Common myeloid progenitor, CD34-positive (primary cell): ENCODE measurements at places on chromosomes 16 and 17.

DNA sequence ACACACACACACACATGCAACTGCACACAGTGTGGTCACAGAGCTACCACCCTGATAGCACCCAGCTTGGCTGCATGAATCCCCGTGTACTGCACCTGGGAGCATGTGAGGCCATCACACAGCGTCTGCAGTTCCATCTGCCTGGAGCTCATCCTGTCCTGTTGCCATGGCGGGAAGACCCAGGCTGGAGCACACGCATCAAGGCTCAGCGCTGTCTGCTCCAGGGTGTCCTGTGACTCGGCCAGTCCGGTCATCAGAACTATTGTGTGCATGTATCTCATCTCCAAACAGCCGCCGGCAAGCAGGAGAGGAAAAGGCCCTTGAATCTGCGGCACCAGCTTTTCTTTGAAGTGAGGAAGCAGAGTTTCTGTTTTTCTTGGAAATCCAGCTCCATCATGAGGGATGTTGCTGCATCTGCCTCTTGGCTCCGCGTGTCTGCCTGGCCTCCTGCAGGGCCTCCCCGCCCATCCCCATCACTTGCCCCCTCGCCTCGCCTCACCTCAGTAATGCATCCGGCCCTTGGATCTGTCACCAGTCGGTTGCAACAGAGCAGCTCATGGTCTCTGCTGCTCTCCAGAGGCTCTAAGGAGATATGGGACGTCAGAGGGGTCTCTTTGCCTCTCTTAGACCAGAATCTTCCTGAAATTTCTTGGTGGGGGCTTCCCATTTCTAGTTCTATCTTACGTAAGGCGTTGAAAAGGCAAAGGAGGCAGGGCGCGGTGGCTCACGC, 23.7 kb downstream of the CACNG4 start:
- DNase-seq = no peak

DNA sequence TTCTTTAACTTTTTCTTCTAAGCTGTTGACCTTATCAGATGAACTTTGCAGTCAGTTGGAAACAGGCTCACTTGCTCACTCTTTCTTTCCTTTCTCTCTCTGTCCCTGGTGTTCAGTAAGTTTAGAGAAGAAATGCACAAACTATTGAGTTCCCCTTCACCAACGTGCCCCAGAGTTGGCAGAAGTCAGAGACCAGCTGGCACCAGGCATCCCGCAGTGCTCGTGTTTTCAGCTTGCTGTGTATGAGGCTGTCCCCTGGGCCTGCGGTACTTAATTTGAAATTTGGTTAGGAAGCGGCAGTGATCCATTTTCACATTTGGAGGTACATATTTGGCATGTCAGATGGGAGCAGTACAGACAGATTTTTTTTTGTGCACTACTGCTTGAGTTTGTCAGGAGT, 258.6 kb downstream of the SNX29 start:
- no peak for DNase-seq

DNA sequence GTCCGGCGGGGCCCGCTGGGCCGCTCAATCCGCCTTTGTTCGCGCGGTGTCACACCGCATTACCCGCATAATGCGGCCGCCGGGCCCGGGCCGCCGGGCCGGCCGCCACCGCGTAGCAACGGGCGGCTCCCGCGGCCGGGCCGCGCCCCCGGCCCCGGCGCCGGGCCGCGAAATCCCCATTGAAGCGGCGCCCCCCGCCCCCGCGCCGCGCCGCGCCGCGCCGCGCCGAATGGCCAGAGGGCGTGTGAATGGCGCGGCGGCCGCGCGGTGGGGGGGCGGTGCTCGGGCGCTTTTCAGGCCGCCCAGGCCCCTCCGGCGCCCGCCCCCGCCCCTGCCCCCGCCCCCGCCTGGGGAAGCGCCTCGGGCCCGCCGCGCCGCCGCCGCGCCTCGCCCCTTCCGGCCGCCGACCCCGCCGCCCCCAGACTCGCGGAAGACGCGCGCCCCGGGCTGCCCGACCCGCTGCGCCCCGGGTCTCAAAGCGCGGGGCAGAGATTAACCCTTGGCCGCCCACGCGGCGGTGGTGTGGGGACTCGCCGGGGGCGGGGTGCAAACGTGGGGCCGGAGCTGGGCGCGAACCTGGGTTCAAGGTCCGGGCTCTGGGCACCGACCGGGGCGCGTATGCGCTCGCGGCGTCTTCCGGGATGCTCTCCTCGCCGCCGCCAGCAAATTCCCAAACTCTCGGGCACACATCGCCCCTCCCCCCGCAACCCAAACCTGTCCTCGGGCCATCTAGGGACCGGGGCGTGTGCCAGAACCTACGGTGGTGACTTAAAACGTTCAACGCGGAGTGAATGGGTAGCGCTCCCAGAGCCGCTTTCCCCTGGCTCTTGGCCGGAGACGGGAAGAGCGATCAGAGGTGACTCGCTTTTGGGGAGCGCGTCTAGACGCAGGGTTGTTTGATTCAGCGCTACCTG, 46.7 kb downstream of the WNT3 start:
- DNase-seq = peak; percentile 36

GRCh38 chr17:34222722-34223497, 32.2 kb upstream of the CCL2 start:
- no peak for DNase-seq

DNA sequence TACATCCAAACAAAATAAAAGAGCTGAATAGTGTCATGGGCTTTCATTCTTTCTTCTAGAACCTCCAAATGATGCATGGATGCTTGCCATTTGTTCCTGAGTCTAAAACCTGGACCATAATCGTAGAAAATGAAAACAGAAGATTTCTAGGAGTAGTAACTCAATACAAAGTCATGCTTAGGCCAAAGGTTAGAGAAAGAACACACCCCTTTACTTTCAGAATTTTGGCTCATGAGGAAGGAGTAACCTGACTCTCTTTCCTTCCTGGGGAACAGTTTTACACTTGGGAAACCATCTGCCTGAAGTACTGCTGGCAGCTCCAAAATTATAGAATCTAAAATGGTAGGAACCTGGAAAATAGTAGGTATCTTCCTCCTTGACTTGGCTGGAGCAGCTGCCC, 137.2 kb downstream of the SNX11 start:
- DNase-seq = no peak

DNA sequence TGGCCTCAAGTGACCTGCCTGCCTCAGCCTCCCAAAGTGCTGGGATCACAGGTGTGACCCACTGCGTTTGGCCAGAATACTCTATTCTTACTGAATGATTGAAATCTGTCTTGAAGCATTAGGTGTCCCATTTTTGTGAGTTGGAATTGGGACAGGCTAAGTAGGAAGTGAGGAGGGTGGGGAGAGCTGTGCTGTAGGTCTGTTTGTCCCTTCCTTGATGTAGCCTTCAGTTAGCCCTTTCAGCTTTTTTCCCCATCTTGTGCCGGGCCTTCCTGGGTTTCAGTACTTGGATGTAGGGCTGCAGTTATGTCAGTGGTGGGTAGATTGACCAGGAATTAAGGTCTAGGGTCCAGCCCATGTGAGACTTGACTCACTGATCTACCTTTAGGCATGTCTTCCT, 8.7 kb downstream of the PYCARD start:
- no peak for DNase-seq

DNA sequence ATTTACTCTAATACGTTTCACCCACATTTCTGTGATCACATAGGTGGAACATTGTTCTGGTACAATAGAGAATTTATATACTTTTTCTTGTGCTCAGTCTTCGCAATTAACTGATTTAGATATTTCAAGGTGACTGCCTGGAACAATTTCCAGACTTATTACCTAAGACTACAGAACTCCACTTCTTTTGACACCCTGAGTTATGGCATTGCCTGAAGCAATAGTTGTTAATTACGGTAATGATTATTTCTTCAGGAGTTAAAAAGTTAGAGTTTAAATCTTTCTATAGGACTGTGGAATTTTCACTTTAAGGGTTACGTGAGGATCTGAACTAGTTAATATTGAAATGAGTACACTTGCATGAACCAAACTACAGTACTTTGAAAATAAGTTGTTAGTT, 74.8 kb downstream of the MAP2K6 start:
- no peak for DNase-seq

- peak; percentile 57 for DNase-seq
Measured at GRCh38 chr16:1527836-1528811, 5.3 kb upstream of the TMEM204 start.

- DNase-seq = peak; percentile 45
Measured at GRCh38 chr17:7445619-7445968, 733 bp downstream of the CHRNB1 start.

DNA sequence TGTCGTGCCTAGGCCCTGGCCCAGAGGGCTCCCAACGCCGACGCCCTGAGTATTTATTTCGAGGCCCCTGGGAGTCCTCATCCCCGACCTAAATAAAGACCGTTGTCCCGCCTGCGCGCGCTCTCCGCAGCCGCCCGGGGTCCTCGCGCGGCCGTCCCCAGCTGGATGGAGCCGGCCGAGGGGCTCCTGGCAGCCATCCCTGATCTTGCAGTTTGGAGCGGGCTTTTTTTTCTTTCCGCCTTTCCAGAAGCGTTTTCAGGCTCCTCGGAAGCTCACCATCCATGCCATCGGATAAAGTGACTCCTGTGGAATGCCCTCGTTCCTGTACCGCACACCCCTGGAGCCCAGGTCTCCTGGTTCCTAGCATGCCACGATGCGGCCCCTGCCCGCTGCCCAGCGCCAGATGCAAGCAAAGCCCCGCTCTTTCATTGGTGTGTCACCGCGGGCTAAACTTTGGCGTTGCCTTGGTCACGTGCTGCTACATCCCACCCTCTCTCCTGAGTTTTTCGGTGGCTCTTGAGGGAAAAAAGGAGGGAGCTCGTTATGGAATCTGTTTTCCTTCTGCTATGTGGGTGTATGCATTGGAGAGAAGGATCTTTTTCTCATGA, 716 bp downstream of the TMEM94 start:
- no peak for DNase-seq

GRCh38 chr17:66784621-66785364, 50.1 kb upstream of the CACNG5 start:
- DNase-seq = no peak

DNA sequence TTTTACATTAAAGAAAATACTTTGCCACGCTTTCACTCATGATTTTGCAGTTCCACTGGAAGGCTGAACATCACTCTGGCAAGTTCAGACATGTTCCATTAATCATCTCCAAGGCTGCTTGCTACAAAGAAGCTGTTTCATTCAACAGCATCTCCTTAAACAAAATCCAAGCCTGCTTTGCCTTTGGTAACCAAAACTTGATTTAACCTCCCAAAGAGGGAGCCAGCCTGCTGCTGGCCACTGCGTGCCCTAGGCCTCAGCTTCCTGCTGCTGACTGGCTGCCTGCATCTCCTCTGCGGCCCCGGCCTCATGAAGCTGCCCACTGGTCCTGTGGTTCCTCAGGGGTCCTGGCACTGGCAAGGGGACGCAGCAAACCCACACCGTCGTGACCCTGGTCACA, 31.8 kb downstream of the ANKRD11 start:
- no peak for DNase-seq

- DNase-seq = no peak
Measured at GRCh38 chr17:2013994-2014317, 11.2 kb downstream of the RTN4RL1 start.

GRCh38 chr16:55039931-55040330, 109.3 kb downstream of the IRX5 start:
- DNase-seq = no peak

DNA sequence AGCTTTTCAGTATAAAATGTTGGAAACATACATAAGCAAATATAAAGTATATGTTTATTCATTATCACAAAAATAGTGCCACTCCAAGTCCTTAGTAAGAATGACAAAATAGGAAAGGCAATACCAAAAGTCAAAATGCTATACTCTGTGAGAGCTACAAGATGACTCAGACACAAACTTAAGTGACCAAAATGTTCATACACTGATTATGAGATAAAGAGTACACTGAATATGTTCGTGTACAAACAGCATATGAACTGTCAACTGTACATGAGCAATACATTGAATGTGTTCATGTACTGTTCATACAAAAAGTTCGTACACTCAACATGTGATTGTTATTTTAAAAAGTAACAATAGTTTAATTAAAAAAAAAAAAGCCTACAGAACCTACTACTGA, 103.3 kb downstream of the CA4 start:
- no peak for DNase-seq

DNA sequence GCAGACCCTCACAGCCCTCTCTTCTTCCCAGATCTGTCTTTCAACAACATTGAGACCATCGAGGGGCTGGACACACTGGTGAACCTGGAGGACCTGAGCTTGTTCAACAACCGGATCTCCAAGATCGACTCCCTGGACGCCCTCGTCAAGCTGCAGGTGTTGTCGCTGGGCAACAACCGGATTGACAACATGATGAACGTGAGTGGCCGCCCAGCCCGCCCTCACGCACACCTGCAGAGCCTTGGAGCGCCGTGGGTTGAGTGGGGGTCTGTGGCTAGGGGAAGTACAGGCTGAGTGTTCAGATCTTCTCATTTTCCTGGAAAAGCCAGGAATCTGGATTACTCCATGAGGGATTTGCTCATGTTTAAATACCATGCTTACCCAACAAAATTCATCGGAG, 15.2 kb downstream of the DRC3 start:
- DNase-seq = no peak

DNA sequence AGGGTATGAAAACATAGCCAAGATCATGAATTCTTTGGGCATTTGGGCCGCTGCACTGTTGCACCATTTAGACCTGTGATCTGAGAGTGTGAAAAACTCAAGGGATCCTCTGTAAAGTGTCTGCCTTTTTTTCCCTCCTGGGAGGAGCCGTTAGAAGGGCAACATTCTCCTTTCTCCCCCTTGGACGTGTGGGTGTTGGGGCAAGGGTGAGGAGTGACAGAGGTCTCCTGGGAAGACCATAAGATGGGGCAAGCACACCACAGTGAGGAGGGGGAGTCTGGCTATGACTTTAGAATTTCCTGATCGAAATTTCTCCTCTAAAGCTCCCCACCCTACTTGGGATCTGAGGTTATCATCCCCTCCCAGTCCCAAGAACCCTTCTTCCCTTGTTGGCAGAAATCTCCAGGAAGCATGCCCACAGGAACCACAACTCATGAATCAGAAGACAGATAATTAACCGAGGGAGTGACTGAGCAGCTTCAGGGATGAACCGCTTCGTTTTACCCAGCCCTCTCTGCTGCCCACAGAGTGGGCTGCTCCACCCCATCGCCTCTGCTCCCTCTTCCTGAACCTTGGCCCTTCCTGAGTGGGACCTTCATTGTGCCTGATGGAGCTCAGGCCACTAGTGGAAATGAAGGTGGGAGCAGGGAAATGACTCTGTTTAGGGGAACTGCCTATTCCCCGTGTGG, 4.2 kb downstream of the ITGB3 start:
- peak; percentile 55 for DNase-seq

DNA sequence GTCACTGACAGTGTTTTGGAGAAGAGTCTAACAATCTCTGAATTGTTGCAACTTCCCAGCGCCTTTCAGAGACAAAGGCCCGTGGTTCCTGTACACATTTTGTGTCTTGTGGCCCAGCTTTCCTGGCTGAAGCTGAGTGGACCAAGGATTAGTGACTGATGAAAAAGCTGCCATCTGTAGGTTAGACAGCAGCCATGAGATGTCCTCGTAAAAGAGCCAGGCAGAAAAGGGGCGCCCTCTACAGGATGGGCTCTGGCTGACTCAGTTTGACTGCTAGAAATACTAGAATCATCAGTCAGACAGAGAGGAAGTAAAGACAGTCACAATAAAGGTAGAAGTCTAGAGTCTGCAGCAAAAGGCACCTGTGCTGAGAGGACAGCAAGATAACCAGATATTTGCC, 26.5 kb upstream of the NF1 start:
- peak; percentile 42 for DNase-seq
